T-helper 9 cell (primary cell): ENCODE measurements at places on chromosomes 7 and 10.

GRCh38 chr7:146875981-146876380 is 759.4 kb downstream of the CNTNAP2 start:
- DNase-seq = no peak

GRCh38 chr7:27936768-27937102 is 196.8 kb downstream of the TAX1BP1 start:
- no peak for DNase-seq

DNA sequence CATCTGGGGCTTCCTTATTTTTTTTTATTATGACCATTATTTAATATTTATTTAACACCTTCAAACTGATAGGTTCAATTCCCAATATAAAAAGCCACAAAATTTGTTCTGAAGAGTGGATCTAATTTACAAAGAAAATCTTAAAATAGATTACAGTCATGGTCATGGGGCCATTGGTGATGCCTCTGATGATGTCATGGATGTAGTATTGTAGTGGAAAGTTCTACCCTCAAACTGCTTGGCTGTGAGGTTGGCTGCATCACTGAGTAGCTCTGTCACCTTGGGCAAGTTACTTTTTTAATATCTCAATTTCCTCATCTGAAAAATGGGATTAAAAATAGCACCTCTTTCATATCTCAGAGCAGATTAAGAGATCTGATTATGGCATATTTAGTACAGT is 128.5 kb downstream of the DKK1 start:
- DNase-seq = no peak

- no peak for DNase-seq
Observed at GRCh38 chr10:101145145-101145544, 14.0 kb downstream of the TLX1 start.

DNA sequence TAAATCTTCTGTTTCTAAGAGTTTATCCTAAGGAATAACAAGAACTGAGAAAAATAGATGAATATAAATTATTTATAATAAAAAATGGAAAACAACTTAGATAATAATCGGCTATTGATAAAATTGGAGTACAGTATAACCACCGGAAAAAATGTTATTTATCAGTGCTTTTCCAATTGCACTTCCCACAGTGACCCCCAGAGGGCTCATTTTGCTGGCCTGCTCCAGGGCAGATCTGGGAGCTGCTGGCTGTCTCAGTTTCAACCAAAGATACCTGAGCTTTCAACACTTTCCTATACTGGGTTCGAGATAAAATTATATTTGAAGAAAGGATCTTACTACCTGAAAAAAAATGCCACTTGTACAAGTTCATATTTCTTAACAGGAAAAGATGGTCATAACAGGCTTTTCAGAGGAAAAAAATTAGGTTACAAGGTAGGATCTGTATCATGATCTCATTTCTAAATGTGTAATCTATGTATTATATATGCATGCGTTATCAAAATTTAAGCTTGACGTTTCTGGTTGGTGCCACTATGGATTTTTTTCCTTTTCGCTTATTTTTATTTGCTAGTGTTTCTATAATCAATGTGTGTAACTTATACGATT is 165.7 kb downstream of the NPSR1 start:
- peak; percentile 44 for DNase-seq

DNA sequence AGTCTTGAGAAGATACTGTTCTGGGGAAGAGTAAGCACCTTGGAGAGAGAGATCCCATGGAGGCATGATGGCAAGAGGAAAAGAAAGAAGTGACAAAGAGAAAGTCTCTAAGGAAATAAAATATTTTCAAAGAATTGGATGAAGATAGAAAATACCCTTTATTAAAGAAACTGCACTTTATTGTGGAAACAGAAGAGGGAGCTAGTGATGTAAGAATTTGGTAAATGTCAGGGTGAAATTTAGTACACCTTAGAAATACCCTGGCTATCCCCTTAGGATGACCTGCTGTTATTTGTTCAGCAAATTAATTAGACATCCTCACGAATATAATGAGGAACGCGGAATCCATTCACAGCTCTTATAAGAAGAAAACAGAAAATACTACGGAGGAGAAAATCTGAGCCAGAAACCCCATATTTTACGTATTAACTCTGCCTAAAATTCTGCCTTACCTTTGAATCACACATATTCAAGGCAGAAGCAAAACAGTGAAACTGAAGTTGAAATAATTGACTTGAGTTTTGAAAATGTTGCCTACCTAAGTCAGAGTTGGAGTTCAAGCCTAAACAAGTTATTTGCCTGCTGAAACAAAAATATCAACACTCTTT is 90.7 kb downstream of the TFPI2 start:
- DNase-seq = no peak

- no peak for DNase-seq
Observed at GRCh38 chr7:24834128-24834798, 77.0 kb upstream of the GSDME start.

DNA sequence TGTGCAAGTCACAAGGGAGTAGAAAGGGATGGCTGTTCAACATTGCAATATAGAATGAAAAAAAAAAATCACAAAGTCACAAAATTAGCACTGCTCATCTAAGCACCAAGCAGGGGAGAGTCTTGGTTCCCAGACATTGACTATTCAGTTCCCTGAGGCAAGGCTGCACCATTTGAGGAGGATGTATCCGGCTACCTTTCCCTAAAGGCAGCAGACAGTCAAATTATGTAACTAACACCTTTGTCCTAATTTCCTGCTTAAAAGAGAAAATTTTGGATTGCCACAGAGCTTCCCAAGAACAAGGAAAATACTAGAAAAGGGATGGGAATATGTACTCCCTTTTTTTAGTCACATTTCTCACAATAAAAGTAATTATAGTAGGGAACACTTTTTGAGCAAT is 148.1 kb downstream of the PCLO start:
- no peak for DNase-seq

GRCh38 chr7:152925412-152926147 is 166.0 kb downstream of the ACTR3B start:
- DNase-seq = no peak

DNA sequence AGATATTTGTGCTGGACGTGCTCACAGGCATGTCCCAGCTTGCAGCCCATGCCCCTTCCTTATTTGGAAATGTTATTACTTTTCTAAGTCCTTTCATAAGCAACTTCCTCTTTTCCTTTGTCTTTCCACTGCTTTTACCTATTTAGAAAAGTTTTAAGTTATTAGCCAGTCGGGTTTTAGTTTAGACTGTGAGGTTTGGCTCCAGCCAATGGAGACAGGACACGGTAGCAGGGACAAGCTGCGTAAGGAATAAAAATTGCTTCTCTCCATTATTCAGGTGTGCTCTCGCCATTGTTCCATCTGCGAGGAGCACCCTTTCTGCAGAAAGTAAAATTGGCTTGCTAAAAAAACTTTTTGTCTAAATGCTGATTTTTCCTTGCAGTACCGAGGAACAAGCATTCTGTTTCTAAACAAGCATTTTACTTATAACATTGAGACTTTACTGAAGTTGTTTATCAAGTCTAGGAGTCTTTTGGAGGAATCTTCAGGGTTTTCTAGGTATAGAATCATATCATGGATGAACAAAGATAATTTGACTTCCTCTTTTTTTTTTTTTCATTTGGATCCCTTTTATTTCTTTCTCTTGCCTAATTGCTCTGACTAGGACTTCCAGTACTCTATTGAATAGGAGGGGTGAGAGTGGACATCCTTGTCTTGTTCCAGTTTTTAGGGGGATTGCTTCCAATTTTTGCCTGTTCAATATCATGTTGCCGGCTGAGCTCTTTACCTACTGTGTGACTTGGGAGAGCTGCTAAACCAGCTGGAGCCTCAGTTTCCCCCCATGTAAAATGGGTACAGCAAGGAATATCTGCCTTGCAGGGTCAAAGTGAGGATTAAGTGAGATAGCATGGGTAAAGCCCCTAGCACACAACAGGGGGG is 63.8 kb downstream of the ALOX5 start:
- no peak for DNase-seq

DNA sequence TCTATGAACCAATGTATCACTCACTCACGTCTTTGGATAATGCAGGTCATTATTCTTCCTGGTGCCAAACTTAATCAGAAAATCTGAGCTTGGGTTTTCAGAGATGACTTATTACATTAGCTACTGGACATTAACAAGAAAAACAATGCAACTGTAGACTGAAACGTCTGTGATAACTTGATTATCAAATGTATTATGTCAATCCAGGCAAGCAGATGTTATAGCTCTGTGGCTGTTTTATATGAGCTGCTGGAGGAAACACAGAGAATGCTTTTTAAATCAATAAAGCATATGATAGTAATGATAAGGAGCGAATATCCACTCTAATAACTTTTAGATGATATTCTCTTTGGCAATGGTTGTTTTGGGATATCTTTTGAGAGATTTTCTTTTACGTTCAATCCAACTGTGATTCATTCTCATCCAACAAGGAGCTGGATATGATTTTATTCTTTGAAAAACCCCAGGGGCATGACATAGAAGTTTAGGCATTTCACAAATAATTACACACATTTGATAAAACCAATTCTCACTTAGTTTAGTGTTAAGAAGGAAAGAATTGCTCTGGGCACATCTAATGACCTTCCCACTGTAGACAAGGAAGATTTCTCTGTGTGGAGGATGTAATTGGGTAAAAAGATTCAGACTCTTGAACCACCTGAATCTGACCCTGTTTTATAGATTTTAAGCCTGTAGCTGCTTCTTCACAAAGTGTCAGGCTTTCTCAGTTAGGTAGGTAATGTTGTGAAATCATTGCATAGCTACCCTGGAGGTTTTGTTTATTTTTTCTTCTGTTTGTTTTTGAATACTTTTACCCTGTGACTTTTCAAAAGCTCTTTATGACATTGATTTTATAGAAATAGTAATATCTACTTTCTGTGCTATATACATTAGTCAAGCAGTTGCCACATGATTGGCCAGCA is 1124.7 kb downstream of the DNAJB9 start:
- DNase-seq = no peak

DNA sequence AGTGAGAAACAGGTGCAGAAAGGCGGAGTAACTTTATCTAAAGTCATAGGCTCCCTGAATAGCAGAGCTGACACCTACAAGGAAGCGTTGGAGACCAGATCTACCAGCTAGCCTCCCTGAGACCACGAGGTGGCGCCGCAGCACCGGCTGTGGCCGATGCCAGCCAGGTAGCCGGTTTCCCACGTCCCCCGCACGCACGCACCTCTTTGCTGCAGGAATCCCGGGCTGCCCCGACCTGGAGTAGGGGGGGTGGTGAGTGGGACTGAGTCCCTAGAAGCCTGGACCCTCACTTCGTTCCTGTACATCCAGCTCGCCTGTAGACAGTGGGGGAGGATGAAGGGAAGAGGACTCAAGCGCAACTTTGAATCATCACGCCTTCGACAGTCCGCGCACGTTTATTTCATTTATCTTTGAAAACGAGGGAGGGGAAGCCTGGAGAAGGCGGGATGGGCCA is 3.7 kb downstream of the ELOVL3 start:
- DNase-seq = peak; percentile 84

GRCh38 chr10:110717781-110718589 is 73.8 kb downstream of the RBM20 start:
- no peak for DNase-seq

DNA sequence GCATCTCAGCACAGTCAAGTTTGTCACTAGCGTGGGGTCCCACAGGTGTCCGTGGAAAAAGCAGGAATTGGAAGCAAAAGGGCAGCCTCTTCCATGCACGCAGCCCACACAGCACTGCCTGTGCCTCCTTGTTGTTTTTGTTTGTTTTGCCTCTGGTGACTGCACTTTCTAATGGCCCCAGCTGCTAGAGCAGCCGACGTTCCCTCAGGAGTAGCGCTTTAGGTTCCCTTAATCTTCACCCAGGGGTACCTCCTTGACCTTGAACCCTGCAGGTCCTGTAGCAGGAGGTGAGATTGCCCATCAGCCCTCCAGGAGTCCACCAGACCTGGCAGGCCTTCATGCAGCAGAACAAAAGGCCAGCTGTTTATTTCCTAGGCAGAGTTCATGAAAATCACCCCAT is 210.1 kb downstream of the CACNB2 start:
- no peak for DNase-seq

GRCh38 chr10:29535778-29536453 is 98.9 kb downstream of the SVIL start:
- no peak for DNase-seq

DNA sequence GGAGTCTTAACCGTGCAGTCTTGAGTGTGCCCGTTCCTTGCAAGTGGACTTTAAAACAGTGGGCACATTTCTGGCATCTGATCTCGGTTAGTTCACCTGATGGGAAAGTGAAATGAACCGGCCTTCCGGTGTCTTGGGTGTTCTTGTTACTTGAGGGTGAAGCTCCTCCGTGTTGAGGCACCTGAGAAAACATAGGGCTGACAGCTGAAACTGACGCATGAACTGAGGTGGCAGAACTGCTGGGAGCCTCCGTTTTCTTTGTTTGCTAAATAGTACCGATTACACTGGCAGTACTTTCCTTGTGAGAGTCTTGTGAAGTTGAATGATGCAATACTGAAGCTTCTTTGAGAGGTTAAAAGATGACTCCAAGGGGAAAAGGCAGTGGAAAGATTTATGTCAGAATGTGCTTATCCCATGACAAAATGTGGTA is 62.8 kb upstream of the SAMD8 start:
- no peak for DNase-seq

- DNase-seq = no peak
Observed at GRCh38 chr10:116985611-116986010, 19.4 kb downstream of the SHTN1 start.

- DNase-seq = no peak
Observed at GRCh38 chr10:130928306-130928705, 383.2 kb downstream of the TCERG1L start.

DNA sequence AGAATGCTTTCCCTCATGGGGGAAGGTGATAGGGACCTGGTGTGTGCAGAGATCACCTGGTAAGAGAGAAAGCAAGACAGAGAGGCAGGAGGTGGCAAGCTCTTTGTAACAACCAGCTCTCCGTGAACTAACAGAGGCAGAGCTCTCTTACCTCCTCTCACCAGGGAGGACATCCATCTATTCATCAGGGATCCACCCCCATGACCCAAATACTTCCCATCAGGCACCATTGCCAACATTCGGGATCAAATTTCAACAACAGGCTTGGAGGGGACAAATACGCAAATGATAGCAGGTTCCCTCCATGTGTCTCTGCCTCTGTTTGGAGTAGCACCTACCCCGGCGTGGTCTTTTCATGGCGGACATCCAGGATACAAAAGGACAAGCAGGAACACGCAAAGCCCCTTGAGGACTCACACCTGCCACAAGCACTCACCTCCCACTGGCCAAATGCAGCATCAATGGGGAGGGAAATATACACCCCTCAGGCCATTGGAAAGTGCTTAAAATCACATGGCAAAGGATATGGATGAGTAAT is 431.2 kb upstream of the AUTS2 start:
- DNase-seq = no peak
